HT-29 (cell line): ENCODE measurements at places on chromosomes 3 and 15. TPM values are rescaled to one million over a fixed set of nuclear protein-coding genes. Genes with fewer than 3 reads are reported as not detected.
A peak's percentile ranks its signal among the peaks of the same experiment; 100 is the strongest.

DNA sequence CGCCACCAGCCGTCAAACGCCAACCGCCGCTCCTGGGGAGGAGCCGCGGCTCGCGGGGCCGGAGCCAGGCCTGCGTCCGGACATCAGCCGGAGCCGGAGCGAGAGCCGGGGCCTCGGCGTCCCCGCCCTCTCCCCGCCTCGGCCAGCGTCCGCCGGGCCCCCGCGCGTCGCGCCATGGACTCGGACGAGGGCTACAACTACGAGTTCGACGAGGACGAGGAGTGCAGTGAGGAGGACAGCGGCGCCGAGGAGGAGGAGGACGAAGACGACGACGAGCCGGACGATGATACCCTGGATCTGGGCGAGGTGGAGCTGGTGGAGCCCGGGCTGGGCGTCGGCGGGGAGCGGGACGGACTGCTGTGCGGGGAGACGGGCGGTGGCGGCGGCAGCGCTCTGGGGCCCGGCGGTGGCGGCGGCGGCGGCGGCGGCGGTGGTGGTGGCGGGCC lies 359 bp downstream of the ARIH1 start:
- no peak for DNase-seq

DNA sequence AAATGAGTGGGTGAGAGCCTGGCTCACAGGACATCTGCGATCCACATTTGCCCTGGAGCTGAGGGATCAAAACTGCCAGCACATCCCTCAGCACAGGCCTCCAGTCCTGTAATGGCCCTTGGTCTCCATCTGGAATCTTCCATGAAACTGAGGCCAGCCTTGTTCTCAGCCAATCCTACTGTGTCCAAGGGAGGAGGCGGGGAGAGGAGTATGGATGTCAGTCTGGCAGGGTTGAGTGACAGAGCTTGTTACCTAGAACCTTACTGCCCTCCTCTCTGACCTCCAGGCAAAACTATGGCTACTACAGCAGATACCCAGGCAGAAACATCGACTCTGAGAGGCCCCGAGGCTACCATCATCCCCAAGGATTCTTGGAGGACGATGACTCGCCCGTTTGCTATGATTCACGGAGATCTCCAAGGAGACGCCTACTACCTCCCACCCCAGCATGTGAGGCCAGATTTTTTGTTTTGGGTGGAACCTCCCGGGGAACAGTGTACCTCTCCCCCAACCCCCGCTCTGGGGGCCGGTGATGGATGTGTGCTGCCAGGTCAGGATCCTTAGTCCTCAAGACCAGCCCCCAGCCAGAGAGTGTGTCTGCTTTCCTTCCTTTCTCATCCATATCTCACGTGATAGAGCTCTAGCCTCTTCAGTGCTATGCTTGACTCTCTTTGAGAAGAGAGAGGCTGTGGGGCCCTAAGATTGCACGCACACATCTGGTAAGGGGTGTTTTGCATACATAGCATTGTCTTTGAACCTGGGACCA lies 41.3 kb downstream of the CHDH start:
- DNase-seq = peak; percentile 24

GRCh38 chr15:46304321-46304720 lies 669.5 kb downstream of the SQOR start:
- peak; percentile 78 for DNase-seq

GRCh38 chr15:89740137-89740536 lies 10.9 kb downstream of the MESP1 start:
- DNase-seq = peak; percentile 93

DNA sequence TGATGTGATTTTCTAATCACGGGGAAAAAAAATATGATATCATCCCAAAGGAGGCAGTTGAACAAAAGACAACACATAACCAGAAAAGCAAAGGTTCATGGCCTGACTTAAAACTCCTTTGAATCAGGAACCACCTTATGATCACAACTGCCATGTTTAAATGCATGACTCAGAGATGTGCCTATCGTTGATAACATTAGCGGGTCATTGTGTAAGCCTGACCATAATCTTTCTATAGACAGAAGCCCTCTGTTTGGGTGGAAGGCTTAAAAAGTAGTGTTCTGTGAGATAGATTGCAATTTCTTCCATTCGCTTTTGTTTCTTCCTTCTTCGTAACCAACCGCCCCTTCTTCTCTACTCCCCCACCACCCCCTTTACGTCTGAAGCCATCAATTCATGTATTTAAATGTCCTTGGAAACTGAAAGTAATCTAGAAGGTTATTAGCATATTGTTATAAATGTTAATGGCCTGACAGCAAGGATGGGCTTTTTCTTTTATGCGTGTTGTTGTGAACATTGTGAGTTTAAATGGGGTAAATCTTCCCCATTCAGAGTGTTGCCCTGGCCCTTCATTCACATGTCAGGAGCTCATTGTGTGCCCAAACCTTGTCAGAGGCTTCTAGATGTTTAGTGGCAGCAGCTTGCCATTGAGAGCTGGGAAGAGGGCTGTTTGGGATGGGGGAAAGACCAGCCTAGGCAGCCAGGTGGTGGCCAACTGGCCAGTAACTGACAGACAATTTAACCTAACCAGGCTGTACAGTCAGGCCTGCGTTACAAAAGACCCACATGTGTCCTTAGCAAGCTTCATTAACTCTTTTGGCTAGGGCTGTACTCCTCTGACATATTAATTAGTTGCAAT lies 64.5 kb downstream of the EPHA3 start:
- no peak for DNase-seq

DNA sequence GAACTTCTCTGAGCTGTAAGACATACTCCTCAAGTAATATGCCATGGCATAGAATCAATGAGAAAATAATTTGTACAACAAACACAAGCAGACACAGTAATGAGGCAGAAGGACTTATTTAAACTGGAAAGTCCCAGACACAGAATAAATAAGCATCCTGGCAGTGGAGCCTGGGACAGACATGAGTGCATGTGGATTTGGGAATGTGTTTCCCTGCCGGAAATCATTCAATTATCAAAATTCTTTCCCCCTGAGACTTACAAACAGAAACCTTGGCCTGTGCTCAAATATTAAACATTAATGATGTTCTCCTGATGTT lies 520.1 kb downstream of the ROBO1 start:
- no peak for DNase-seq

- no peak for DNase-seq
Measured at GRCh38 chr15:52191207-52191606, at the start of gene GNB5. Gene GNB5, minus strand, starts transcription at chr15:52191392. Its CDS starts 6,716 bp downstream, at chr15:52184676.

GRCh38 chr3:110811050-110811449 lies 260.6 kb upstream of the NECTIN3 start:
- DNase-seq = no peak

DNA sequence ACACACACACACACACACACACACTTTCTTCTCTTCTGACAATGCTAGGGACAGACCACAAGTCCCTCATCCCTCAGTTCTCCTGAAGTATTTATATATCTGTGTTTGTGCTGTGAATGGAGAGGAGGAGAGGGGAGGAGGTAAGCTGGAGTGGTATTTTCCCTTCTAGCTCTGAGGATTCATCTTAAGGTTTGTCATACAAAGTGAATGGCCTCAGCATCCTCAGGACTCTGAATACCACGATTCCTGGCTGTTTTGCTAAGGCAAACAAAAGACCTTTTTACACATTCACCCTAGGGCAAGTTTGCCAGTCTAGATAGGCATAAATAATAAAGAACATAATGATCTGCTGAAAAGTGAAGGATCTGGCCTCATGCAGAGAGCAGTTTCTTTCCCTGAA lies 65.7 kb upstream of the CHMP2B start:
- DNase-seq = no peak

DNA sequence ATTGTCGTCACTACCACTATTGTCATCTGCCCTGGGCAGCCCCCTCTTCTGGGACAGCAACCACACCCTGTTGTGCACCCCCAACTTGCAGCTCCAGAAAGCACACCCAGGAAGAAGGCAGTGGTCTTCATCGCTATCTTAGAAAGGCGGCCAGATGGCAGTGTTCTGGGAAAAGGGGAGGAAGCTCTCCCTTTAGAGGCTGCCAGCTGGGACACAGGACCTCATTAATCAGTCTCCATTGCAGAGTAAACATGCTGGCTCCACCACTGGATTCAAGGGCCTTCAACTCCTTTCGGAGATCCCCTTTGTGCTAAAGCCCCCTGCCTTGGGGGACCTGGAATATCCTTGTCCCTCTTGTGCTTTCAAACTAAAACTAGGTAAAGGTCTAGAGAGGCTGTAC lies 199.3 kb upstream of the LINGO1 start:
- DNase-seq = no peak

- DNase-seq = peak; percentile 57
Measured at GRCh38 chr3:47443611-47443995, 32.1 kb downstream of the SCAP start.

The GCSAM gene
- total RNA-seq = not detected in 2 replicates

The GOLGA8T gene
- not detected in 2 replicates for total RNA-seq

The NTRK3 gene
- not detected in 2 replicates for total RNA-seq

The GOLGA6L26 gene
- not detected in 2 replicates for total RNA-seq

The CLDN16 gene
- total RNA-seq = not detected in 2 replicates

The GPR176 gene
- total RNA-seq = 1.7 TPM in 2 replicates

The SIAH2 gene
- 117 and 133 TPM in 2 replicates for total RNA-seq

The GOLGA6L9 gene
- 2.5 and 2.9 TPM in 2 replicates for total RNA-seq

The XCR1 gene
- not detected in 2 replicates for total RNA-seq
